Activated CD4-positive, CD25-positive, alpha-beta regulatory T cell treated with anti-CD3 and anti-CD28 coated beads, Interleukin-2, amount 50 U/mL, for 72 hours (primary cell): ENCODE measurements at places on chromosomes 5 and 9.

DNA sequence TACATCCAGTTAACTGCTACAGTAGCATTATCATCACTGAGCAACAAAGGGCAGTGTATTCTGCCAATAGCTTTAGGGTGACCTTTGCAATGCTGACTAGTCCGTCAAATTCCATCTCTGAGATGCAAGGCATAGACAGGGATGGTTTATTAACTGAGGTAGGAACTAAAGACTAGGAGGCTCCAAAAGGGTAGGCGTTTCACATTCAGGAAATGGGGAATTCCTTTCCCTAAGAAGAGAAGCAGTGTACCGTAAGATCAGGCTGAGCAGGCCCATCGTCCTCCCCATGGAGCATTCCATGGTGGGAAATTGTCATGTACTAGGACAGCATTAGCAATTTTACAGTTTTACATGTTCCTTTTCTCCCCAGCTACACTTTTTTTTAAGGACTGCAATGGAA is 157.7 kb downstream of the BNC2 start:
- no peak for DNase-seq

- DNase-seq: no peak
Observed at GRCh38 chr9:99012957-99013512, 69.3 kb downstream of the COL15A1 start.

GRCh38 chr9:21096901-21097255 is 19.1 kb upstream of the IFNB1 start:
- no peak for DNase-seq

DNA sequence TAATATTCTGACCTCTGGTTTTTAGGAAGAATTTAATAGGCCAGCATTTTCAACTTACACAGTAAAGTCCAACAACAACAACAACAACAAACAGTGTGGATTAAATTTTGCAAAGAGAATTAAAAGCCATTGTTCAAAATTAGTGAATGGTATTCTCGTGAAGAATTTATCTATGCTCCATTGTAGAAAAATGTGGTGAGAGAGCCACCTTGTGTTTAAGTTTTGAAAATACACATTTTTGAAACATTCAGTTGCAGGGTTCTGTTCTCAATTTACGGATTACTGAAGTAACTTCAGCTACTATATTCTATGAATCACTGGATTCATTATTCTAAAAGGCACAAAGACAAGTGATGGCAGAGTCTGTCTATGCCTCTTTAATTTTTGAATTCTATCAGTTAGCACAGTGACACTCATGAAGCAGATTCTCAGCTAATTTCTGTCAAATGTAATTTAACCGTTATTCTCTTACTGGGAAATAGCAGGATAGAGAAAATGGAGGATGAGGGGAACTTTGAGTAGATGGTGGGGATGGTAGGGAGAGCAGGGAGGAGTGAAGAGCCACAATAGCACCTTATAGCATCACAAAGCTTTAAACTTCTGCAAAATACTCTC is 11.0 kb downstream of the CCDC152 start:
- DNase-seq: no peak

DNA sequence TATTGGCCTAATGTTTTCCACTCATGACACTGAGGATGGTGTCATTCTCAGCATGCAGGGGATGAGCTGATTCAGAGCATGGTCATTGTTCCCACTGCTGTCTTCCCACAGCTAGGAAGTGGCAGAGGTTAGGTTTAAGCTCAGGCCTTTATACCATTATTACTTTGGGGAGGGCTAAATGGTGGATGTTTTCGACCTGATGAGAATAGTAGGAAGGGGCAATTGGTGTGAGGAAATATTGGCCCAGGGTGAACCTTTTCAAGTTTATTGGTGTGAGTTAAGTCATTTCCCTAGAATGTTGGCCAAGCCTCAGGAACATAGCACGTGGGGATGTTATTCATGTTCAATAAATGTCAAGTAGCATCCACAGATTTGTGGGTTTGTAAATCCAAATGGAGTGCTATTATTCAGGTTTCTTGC is 59.6 kb downstream of the ARHGAP26 start:
- DNase-seq: no peak

- no peak for DNase-seq
Observed at GRCh38 chr9:85007748-85008147, 338.2 kb downstream of the NTRK2 start.

GRCh38 chr9:113222482-113222841 is 1.1 kb downstream of the SLC31A1 start:
- no peak for DNase-seq

- no peak for DNase-seq
Observed at GRCh38 chr5:166906991-166907713, 1384.3 kb upstream of the WWC1 start.

DNA sequence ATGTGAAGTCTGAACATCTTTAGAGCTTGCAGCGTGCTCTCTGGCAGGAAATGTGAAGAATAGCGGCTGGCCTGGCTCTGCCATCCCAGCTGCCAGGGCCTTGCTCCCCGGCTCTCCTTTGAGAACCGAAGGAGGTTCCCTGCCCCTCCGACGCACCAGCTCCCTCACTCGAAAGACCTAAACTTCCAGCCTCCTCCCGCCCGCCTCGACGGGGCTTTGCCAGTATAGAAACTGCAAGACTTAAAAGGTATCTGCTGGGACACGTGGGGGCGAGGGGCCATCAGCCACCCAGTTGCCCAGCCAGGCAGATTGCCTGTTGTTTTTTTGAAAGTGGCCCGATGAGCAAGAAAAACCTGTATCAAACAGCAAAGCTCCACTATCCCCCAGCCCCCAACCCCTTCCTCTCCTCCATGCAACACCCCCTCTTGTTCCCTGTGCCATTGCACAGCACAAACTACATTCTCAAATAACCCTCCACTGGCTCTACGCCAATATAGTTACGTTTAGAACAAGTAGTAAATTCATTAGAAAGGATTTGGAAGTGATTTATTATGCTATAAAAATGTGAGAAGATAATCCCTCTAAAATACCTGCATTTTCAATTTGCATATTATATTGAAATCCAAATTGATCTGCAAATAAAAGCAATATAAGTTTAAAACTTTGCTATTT is 331.9 kb downstream of the MED10 start:
- no peak for DNase-seq

DNA sequence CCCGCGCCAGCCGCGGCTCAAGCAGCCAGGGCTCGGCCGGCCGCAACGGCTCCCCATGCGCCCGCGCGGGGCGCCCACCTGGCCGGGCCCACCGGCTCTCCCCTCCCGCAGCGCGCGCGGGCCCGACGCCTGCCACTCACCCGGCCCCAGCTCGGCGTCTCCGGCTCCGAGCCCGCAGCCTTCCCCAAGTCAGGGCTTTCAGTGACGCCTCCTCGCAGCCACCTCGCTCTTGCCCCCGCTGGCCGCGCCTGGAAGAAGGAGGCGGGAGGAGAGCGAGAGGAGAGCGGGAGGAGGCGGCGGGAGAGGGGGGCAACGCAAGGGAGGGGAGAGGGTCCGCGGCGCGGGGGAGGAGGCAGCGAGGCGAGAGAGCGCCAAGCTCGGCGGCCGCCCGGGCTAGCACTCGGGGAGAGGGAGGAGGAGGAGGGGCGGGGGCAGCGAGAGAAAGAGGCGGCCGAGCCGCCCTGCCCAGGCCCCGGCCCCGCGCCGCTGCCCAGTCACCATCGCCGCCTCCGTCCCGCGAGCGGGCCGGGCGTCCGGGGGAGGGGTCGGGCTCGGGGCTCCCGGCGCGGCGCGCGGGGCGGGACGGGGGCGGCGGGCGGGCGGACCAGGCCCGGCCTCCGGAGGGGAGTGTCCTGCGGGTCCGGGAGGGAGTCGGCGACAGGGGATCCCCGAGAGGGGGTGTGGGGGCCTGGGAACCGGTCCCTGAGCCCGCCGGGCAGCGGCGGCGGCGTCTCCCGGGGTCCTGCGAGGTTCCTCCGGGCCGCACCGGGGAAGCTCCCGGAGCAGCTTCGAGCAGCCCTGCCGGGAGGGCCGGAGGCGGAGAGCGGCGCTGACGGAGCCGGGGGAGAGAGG is at the start of gene LHFPL2:
LHFPL2 (minus strand) TSS at position 414 of the 852 bp plus-strand sequence. CDS start 138,559 bp downstream, outside the sequence.
- DNase-seq: peak; percentile 35

- DNase-seq: no peak
Observed at GRCh38 chr5:57225553-57225952, 51.7 kb downstream of the GPBP1 start.

DNA sequence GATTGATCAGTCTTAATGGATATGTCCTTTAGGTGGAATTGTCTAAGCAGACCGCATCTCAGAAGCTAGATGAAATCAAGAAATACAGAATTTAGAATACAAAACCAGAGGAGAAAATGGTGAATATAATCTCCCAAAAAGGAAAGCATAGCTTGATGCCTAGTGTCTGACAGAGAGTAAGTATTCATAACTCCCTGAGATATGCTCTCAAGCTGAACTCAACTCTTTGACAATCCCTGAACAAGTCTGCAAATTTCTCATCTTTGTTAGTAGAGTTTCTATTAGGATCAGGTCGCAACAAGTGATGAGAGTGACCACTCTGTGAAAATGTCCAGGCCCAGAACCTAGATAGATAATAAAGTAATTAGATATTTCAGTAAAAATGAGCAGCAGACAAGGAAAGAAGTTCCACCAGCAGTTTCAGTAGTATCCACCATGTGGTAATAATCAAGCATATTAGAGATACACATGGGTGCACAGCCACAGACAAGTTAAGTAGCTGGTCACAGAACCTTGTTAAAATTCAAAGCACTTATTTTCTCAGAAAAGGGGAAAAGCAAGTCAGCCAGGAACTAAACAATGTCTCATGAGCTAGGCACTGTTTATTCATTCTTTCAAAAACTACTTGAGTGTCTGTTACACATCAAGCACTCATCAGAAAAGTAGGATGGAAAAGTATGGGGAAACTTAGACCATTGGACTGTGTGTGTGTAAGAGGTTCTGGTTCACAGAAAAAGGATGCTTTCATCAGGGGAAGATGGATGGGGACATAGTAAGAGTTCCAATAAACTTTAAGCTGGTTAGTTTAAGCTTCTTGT is 481.5 kb upstream of the TUSC1 start:
- no peak for DNase-seq

DNA sequence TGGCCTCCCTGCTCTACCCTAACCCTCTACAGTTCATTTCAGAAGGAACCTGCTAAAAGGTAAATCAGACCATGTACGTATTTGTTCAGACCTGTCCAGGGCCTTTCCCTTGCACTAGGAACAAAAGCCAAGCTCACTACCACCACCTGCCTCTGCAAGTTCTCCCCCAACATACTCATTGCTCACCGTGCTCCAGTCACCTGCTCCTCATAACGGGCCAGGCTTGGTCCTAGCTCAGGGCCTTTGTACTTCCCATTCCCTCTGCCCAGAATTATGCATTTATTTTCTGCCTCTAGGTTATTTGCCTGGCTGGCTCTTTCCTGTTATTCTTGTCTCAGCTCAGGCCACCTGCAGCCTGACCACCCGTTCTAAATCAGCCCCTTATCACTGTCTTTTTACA is 4.8 kb upstream of the FGF1 start:
- no peak for DNase-seq

GRCh38 chr5:131615957-131616356 is 19.1 kb downstream of the RAPGEF6 start:
- no peak for DNase-seq

DNA sequence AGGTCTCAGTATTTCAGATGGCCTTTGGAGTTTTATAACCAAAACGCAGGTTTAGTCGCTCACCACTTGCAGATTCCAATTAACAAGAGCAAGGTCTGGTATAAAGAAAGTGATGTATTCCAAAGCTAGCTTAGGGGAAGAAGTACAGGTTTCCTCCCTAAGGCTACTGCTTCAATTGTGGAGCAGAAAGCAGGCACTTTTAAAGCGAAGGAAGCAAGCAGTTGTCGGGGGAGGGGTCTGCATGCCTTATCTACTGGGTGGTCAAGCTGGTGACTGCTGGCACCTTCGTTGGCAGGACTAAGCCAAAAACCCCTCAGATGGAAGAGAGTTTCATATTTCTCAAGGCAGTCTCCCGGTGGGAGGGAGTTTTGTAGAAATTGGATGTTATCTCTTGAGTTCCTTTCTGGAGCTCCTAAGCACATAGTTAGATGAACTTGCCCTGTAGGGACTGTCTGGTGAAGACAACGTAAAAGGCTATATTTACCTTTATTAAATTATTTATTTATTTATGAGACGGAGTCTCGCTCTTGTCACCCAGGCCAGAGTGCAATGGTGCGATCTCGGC is 1.6 kb upstream of the TMEM245 start:
- no peak for DNase-seq

DNA sequence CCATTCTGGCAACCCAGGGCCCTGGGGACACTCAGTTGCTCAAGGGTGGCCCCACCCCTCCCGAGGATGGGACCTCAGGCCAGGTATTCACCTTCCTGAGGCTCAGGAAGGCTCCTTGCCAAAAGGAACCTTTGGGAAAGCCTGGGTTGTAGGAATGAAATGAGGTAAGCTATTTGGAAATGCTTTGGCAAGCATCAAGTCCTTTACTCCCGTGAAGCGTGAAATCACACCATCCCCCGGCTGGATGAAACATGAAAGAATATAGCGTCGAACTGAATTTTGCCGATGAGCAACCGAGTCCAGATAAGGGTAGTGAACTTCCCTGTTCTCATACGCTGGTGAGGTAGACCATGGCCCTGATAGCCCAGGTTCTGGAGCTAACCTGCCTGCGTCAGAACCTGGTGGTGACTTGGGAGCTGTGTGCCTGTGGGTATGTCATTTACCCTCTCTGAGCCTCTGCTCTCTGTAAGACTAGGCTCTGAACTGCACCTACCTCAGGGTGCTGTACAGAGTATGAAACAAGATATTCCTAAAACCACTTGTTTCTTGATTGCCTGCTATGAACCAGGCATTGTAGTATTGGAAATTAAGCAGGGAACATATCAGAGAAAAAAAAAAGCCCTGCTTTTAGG is 105.3 kb upstream of the BOD1 start:
- no peak for DNase-seq

DNA sequence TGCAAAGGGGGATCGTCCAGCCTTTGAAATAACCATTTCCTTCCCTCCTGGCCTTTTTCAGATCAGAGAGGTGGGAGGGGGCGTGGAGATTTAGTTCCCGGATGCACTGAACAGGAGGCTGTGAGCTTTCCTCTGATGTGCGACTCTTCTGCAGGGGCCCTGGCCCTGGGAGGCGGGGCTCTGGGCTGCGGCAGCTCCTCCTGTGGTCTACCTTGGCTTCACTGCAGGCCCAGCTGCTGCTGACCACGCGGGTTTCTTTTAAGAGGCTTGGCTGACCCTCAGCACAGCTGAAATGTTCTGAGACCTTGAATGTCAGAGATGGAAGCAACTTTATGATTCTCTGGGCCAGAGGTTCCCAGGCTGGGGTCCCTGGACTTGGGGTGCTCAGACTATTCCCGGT is 27.0 kb upstream of the COL15A1 start:
- DNase-seq: no peak
